Stromal cell of bone marrow (primary cell): ENCODE measurements at places on chromosomes 1 and 21.

GRCh38 chr1:150477733-150478132 is 9.5 kb upstream of the TARS2 start:
- DNase-seq = no peak

DNA sequence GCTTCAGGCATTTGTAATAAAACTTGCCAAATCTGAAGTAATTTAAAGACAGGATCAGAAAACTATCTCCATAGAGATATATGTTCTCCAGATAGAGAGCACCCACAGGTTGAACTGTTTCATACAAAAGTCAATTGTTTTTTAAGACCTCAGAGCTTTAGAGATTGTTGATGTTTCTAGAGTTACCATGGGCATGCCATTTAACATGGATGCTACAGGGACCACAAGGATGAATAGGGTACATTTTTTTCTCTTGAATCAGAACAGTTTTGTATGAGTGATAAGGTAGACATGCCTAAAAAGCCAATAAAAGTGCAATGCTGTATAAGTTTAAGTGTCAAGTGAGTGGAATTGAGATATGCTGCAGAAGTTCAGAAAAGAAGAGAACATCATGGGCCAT is 511.0 kb upstream of the CAMK1G start:
- no peak for DNase-seq

DNA sequence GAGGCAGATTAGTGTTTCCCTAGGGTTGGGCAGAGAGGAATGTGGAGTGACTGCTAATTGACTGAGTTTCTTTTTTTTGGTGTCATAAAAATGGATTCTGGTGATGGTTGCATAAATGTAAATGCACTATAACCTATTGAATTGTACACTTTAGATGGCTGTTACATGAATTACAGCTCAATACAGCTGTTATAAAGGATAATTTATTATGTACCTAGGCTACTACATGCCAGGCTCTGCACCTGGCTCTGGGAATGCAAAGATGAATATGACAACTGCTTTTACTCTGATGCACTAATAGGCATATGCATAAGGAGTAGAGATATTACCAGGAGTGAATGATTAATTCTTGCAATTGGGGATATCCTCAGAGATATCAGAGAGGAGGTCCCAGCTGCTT is 345.3 kb downstream of the PTBP2 start:
- no peak for DNase-seq

- no peak for DNase-seq
Measured at GRCh38 chr1:187006896-187007295, 178.1 kb downstream of the PLA2G4A start.

GRCh38 chr1:53220171-53220961 is at the start of gene CZIB:
Gene CZIB (minus strand): TSS chr1:53220634. CDS start chr1:53220575, 59 bp downstream.
- peak; percentile 76 for DNase-seq

- DNase-seq = no peak
Measured at GRCh38 chr1:152683846-152684245, 2.1 kb upstream of the LCE2B start.

GRCh38 chr21:42057851-42058437 is 13.2 kb upstream of the UMODL1 start:
- no peak for DNase-seq
